NCI-H1694 treated with DMSO at 0.1 percent for 48 hours (cell line): ENCODE measurements at places on chromosomes 3 and 15.

- peak; percentile 14 for DNase-seq
These were observed 85.2 kb upstream of the PRR23C start for GRCh38 chr3:139129892-139130291.

GRCh38 chr3:115141033-115141757, 5.9 kb downstream of the ZBTB20 start:
- no peak for DNase-seq

- no peak for DNase-seq
These were observed 1.7 kb upstream of the C3orf33 start for GRCh38 chr3:155807823-155808222.

DNA sequence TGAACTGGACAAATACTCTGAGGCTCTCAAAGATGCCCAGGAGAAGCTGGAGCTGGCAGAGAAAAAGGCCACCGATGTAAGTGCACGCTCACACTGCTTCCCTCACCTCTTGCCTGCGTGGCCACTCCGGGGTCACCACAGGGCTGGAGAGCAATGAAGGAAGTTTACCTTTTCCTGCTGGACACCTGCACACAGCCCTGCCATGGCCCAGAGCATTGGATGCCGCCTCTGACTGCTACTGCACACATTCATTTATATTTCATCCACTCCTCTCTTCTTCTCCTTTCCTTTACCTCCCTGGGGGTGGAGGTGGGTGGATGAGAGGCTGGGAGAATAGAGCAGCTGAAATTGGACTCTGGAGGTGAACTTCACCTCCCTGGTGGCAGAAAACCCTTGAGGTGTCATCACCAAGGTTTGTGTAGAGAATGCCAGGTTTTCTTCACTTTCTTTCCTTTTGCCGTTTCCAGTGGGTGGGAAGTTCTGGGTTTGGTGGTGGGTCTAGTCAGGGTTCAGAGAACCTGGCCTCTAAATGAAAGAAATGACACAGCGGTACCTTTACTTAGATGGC, 1.6 kb downstream of the TPM1 start:
- no peak for DNase-seq

- no peak for DNase-seq
These were observed 10.3 kb downstream of the GK5 start for GRCh38 chr3:142215106-142215505.

- no peak for DNase-seq
These were observed 15.3 kb downstream of the TNK2 start for GRCh38 chr3:195893044-195893395.

DNA sequence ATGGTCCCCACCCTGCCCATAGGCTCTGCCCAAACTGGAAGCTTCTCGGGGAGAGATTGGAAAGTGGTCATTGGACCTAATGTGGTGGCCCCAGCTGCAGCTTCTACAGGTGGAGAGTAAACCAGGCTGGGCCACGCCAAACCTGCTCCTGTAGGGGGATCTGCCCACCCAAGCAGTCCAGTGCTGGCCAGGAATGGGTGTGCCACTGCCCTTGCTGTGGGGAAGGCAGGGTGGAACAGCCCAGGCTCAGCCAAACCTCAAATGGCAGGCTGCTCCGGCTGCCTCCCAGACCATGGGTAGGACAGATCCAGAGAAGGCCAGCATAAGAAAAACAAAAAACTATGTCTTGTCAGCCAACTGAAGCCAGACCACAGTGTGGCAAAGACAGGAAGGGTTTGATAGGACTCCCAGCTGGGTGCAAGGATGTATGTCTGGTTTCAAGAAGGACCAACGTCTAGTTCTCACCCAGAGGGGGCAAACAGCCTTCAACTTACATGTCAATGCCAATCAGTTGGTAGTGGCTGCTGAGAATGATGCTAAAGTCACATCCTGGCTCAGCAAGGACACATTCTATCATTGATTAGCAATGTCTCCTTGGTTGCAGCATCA, 267.3 kb downstream of the UACA start:
- DNase-seq, result no peak

GRCh38 chr15:95169541-95170459, 938.4 kb downstream of the MCTP2 start:
- DNase-seq, result no peak

DNA sequence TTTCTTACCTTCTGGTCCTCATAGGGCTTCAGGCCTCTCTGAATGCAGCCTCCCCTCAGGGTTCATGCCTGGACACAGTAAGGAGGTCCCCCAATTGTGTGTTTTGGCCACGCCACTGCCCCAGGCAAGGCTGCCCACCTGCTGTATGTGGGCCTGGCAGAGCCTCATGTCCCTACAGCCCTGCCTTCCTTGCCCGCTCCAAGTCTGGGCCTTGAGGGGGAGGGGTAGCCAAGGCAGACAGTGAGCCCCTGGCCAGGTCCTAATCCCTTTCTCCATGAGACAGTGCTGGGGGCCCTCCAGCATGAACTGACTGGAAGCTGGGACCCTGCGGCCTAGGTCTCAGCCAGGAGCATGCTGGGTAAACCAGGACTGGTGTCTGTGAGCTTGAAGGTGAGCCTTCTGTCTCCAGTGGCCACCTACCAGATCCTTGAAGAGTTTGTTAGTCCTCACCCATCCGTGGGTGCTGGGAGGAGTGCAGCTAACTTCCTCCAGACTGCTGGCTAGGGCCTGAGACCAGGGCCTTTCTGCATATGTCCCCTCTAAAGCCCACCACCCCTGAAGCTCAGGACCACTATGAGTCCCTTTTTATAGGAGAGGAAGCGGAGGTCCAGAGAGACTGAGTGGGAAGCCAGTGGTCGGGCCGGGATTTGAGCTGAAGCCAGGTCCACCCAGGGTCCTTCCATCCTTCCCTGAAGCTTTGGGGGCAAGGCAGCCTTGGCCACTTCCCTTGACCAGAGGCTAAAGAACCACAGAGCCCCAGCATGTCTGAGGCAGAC, 8.7 kb downstream of the ZBTB47 start:
- DNase-seq, result no peak

- no peak for DNase-seq
These were observed 2.1 kb downstream of the SH3GL3 start for GRCh38 chr15:83449250-83449671.

- no peak for DNase-seq
These were observed 12.3 kb downstream of the THOC7 start for GRCh38 chr3:63851287-63851686.

- DNase-seq, result peak; percentile 70
These were observed 159.7 kb upstream of the POU1F1 start for GRCh38 chr3:87435926-87436620.

- peak; percentile 58 for DNase-seq
These were observed 11.5 kb downstream of the APH1B start for GRCh38 chr15:63288778-63289378.

DNA sequence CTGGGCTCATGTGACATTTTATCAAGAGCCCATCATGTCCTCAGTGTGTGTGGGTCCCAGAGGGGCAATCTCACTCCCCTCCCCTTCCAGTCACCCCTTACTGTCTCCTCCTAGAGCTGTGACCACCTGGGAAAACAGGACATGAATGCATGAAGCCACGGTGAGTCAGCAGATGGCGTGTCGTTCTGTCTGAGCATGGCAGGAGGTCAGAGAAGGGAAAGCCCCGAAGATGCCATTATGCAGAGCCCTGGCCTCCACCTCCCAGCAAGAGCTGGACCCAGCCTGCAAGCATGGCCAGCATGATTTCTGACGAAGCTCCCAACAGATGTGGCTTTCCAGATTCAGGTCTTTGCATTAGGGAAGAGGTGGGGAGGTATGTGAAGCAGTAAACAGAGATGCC, 118.5 kb downstream of the TLE3 start:
- no peak for DNase-seq

- no peak for DNase-seq
These were observed 143.4 kb upstream of the KBTBD8 start for GRCh38 chr3:66854601-66855151.

DNA sequence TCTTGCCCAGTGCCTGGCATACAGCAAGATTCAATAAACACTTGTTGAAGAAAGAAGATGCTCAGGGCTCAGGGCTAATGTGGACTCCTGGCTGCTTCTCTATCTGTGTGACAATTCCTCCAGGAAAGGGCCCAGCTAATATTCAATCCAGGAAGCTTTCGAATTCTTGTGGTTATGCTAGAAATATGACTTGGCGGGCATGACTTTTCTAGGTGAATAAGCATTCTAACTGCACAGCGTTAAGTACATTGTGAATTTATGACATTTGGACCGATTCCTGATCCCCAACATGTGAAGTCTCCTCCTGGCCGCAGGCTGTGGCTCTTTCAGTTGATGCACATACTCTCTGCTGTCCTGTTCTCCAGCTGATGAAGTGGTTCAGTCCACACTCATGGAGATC, 117.0 kb downstream of the IMPG2 start:
- no peak for DNase-seq

GRCh38 chr3:12445523-12446240, 38.6 kb upstream of the TSEN2 start:
- DNase-seq, result no peak

DNA sequence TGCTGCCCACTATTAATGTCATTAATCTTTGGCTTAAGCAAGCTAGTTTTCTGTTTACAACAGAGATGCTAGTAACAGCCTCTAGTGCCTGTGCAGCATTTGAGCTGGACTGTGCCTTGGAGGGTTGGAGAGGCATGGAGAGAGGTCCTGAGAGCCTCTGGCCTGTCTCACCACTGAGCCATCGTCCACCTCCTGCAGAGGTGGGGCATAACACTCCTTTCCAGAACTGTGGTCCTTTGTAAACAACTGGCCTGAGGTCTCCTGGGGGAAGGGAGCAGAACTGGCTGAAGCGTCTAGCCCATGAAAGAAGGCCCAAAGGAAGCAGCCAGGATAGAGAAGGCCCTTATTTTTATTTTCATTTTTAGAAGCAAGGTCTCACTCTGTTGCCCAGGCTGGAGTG, 10.0 kb upstream of the CAMKV start:
- no peak for DNase-seq

GRCh38 chr15:91940496-91941381, 87.2 kb downstream of the SLCO3A1 start:
- DNase-seq, result no peak

- no peak for DNase-seq
These were observed 62.4 kb downstream of the TRIM71 start for GRCh38 chr3:32880225-32880624.

DNA sequence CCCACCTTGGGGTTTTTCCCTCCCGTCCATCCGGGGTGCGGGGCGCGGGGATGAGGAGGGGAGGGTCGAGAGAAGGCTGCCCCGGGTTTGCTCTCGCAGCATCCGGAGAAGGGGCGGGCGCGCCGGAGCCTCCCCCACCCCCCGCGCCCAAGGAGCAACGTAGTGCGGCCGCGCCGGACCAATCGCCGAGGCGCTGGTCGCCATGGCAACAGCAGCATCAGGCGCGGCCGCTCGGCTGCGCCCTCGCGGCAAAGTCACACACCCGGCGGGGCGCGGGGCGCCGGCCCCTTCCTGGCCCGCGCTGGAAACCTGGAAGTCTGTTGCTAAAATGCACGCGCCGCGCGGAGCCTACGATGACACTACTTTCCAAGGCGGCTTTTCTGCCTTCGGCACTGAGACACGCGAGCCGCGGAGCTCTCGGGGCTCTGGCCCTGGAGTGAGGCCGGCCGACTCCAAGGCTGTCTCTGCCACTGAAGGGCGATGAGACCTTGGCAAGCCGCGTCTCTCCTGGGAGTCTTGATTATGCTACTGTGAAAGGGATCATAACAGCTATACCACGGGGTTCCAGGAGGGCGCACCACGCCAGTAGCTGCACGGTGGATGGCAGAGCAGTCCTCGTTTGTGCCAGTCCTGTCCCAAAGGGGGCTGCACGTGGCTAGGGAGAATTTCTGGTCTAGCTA, at the start of gene IQSEC1:
Gene IQSEC1, minus strand, starts transcription at position 104 of the 680 bp plus-strand sequence. CDS start 415 bp downstream, outside the sequence.
- DNase-seq, result no peak

DNA sequence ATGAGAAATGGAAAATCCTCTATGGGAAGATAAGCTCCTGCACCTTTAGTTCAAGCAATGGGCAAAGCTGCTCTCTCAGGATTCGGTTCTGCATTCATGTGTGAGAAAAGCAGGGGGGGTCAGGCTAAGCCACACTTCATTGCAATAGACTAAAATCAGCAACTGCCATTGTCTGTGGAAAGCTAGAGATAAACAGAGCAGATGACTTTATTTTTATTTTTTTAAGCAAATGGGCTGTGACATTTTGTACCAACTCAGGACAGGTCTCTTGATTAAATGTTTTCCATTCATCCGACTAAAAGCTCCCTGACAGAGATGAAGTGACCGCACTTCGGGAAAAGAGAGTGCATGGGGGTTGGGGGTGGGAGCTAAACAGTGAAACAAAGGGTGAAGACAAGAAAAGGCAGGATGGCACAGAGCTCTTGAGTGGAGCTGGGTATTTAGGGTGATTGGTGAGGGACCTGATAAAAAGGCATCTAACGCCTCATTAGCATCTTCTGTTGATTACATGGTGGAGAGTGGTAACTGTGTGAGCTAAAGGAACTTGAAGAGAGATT, 987.4 kb downstream of the TUSC7 start:
- DNase-seq, result no peak

- DNase-seq, result no peak
These were observed 194.4 kb downstream of the PCCB start for GRCh38 chr3:136444581-136444980.

DNA sequence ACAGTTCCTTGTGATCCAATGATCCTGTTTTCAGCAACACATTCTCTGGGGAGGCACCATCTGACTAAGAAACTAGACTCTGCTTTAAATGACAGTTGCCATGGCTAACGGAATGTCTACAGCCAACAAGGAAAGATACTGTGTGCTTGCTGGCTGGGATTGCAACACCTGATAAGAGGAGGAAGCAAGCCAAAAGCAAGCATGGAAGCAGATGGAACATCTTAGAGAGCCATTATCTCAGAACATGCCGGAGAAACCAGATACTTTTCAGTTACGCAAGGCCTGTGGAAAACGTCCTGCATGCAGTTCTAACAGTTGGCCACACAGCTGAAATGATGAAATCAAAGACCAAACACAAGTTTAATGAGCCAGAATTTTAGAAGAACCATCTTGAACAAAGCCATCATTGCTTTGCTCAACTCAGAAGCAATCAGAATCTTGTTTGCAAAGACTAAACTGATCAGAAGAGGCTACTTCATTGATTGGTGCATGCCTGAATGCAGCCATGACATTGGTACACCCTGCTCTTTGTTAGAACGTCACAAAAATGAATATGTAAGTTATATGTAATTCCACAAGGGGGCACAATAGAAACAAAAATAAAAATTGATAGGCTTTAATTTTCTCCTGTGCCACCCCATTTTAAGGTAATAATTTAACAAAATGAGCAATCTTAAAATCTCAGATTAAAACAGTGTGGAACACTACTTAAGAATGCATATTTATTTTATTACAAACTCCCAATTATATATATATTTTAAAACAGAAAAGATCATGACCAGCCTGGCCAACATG, 50.8 kb downstream of the GXYLT2 start:
- DNase-seq, result peak; percentile 45

GRCh38 chr15:35886765-35887164, 340.8 kb upstream of the DPH6 start:
- DNase-seq, result no peak

GRCh38 chr15:97316362-97316761, 644.1 kb upstream of the ARRDC4 start:
- DNase-seq, result no peak
